Stimulated activated CD8-positive, alpha-beta memory T cell treated with anti-CD3 and anti-CD28 coated beads, Interleukin-2, amount 100 ng/mL, for 1 hour (primary cell): ENCODE measurements at places on chromosomes 3 and 15.

DNA sequence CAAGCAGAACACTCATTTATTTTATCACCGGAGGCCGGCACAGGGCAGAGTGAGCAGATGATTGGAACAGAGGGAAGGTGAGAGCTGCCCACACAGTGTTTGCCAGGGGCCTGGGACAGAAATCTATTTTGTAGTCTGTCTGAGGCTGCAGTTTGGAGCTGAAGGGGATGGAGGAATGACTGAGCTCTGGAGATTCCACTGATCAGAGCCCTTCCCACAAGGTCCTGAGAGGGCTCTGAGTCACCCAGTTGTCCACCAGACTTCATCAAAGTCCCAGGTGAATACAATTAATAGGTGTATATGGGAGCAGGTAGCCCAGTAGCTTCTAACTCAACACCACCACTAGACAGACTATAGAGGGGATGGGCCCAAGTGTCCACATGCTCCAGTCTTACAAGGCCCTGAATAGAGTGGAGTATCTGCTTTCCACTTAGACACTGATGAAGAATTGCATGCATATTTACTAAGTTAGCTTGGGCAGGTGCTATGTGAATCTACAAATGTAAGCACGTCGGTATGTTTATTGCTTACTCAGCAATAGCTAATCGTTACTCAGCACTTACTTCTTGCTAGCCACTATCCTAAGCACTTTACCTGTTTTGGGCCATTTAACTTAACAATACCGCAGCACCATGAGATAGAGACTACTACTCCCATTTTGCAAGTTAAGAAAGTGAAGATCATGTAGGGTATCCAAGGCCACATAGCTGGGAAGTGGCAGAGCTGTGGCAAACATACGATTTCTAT, 2.7 kb upstream of the STARD5 start:
- no peak for DNase-seq

- no peak for DNase-seq
These were observed 37.5 kb downstream of the SH3BP5 start for GRCh38 chr3:15294929-15295328.

DNA sequence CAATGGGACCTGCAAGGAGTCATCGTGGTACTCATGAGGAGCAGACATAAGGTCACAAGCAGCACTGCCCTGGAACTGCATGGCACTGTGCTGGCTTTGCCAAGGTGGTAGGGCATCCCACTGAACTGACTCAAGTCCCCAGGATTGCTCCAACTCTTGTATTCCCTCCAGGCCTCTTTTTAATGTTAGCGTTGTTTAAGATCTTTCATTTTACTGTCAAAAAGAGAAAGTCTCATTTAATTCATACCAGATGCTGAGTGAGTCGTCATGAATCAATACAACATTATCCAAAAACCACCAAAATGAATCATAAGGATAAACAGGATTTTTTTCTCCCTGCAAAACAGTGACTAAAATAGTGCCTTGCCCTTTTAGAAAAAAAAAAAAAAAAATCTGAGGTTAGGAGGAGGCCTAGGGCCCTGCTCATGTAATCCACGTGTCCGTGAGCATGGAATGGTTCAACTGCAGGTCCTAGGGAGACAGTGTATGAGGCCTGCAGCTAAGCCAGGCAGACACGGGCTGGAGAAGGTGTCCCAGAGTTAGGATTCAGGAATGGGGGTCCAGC, 36.7 kb upstream of the BLM start:
- no peak for DNase-seq

DNA sequence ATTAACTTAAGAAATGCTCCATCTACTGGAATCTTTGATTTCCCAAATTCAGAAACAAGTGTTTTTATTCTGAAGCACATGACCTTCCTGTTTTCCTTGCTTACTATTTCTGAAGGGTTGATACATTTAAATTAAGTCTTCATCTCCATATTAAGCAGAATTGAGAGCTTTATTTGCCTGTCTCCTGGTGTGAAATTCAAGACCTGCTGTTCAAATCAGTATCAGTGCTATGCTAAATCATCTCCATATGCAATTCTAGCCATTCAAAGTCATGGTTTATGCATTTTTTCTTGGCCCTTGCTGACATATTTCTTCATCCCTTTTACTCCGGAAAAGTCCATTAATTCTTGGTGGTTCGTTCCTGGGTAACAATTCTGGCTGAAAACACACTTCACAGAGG, 195.4 kb downstream of the ATP8B4 start:
- DNase-seq, result no peak

- DNase-seq, result no peak
These were observed 161.4 kb upstream of the RARB start for GRCh38 chr3:25266677-25267076.

DNA sequence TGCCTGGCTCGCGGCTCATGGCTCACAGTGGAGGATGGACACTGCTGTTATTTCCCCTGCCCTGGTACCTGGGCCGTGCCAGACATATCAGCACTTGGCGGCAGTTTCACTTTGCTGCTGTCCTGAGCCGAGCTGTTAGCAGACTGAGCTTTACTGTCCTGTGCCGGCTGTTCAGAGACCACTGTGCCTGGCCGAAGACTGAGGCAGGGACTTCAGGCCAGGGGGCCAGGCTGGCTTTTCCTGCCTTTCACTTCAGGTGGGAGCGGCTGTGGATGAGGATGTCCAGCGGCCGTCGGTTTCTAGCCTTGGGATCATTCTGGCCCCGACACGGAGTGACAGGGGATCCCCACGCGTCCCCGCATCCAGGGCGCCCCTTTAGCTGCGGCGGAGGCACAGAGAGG, 1.1 kb downstream of the ATP10A start:
- no peak for DNase-seq

GRCh38 chr3:145678401-145678800, 482.6 kb downstream of the PLOD2 start:
- no peak for DNase-seq
